Esophagus squamous epithelium (tissue), 5 donors: ENCODE measurements at places on chromosomes 1 and 21.

DNA sequence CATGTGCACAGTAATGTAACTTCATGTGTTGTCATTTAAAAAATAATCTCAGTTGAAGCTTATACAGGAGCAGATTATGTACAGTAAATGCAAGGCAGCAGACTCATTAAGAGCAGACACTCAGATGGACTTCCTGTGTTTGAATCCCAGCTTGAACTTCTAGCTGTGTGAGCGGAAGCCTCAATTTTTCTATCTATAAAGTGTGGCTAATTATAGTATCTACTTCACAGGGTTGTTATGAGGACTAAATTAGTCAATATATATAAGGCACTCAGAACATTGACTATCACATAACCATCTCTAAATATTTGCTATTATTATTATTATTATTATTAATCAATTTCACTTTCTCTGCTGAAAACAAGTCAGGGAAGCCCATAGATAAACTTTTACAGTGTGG lies 141.6 kb downstream of the ZP4 start:
- DNase-seq = no peak

DNA sequence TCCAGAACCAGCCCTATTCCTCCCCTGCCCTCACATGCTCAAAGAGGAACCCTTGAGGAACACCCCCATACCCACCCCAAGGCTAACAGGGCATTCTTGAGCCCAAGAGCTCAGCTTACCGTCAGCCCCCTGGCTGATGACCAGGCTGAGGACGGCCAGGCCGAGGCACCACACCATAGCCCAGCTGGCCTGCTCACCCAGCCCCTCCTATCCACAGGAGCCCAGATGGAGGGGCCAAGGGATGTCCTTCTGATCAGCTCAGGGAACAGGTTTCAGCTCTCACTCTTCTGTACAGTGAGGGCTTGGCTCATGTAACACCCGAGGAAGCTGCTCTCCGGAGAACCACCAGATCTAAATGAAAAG lies 2.2 kb downstream of the IGSF9 start:
- no peak for DNase-seq

DNA sequence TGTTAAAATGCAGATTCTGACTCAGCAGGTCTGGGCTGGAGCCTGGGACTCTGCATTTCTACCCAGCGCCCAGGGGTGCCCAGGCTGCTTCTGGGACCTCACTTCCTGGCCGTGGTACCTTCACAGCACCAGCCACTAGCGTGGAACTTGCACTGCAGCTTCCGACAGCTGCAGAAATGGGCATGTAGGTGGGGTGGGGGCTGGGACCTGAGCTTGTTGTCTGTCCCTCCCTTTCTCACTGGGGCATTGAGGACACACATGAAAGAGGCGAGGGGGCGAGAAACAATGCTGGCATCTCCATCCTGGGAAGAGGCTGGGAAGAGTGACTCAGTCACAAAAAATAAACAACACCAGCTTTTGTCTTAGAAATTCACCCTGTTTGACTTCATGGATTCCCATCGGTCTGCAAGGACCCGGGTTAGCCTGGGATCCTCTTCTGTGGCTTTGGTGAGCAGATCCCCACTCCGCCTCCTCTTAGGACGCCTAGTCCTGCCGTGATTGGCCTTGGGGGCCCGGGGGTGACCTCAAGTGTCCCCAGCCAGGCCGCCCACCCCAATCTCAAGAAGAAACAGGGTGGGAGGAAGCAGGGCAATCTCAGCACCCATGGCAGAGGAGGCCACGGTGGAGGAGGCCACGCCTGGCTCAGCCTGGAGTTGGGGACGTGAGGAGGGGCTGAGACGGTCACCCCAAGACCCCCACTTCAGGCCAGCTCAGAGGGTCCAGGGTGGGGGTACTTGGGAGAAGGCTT lies 29.9 kb upstream of the POFUT2 start:
- no peak for DNase-seq

DNA sequence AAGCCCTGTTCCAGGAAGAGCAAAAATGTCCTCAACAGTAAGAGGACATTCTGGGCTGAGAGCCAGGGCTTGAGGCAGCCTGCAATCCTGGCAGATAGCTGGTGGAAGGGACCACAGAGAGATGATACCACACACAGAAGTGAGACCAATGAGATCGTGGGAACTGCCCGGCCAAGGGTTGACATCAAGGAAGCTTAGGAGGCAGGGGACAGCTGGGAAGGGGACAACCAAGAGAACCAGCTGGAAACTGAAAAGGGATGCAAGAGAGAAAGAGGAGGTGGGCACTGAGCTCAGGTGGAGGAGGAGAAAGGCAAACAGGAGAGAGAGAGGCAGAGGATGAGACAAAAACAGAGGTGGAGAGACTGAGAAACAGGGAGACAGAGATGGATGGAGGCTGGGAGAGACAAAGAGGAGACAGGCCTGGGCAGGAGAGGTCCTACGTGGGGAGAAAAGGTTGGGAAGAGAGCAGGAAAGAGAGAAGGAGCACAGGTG lies 9.2 kb downstream of the PDZK1IP1 start:
- no peak for DNase-seq

DNA sequence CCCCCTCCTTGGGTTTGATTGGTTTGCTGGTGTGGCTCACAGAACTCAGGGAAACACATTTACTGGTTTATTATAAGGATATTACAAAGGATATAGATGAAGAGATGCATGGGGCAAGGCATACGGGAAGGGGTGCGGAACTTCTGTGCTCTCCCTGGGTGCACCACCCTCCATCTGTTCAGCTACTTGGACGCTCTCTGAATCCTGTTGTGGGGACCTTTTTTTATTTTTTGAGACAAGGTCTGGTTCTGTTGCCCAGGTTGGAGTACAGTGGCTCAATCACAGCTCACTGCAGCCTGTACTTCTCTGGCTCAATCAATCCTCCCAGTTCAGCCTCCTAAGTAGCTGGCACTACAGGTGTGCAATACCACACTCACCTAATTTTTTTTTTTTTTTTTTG lies 7.4 kb downstream of the LURAP1 start:
- DNase-seq = no peak

DNA sequence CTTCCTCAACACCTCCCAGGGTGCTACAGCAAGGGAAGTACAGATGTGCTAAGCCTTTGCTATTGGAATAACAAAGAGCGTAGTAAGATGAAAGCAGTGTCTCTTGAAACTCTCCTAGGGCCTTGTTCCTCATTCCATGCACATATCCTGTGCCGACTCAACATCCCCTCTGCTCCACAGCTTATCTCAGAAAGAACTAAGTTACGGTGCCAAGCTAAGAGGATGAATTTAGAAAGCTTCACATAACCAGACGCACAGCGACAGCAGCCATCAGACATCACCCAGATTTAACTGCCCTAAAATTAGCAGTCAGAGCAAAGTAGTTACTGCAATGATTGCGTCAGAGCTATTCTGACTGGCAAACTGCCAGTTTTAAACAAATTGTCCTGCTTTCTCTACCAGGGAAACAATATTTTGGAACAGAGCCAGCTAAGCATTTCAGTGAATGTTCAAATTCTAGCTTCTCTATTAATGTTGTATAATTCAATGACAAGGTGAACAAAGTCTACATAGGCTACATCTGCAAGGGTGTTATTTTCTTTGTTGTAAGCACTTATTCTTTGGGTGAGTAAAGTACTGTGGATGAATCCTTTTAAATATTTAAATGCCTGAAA lies 9.5 kb downstream of the SIPA1L2 start:
- no peak for DNase-seq

GRCh38 chr1:6301526-6301925 lies 40.6 kb upstream of the GPR153 start:
- no peak for DNase-seq

GRCh38 chr21:18253221-18253620 lies 8.6 kb downstream of the CHODL start:
- no peak for DNase-seq

DNA sequence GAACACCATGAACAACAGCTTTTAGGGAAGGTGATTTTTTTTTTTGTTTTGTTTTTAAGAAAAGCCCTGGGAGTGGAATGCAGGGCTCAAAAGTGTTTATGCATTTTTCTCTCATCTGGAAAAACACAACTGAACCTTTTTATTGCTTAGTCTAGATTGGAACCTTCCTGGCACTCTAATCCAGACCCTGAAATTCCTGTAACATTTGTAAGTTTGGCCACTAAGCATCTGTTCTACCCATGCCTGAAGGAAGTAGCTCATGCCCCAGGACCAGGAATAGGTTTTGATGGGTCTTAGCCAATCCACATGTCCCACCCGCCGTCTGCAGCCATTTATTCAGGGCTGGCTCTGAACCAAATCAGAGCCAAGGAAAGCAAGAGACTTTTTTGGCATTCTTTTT lies 39.7 kb upstream of the SLC2A1 start:
- no peak for DNase-seq

DNA sequence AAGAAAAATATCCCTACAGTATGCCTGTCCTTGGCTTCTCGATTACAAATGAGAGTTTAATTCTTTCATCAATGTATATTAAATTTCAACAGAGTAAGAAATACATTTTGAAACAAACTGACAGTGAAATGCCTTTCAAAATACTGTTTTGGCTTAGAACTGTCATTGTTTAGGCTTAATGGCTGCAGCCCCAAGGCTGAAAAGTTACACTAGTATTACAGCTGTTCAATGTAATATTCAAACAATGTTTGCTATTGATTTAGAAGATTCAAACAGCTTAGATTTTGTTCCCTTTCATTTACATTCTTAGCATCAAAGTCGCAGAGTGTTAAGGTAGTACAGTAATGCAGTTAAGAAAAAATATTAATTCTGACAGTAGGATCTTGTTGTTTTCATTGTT lies 882.9 kb upstream of the ADGRL2 start:
- no peak for DNase-seq

DNA sequence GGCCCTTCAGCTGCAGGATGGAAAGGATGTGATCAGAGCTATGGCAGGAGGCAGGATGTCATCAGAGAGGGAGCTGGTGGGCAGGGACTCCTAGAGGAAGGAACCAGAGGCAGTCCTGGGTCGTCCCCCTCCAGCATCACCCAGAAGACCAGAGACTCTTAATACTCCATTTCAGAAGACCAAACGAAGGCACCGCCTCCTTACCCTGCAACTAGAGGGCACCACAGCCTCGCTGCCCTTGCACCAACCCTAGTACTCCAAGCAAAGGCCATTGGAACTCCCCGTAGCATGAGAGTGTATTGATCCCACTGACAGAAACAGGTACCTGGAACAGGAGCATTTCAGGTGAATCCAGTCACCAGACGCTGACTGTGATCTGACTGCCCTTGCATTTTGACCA lies 598.1 kb downstream of the NPHP4 start:
- DNase-seq = no peak

GRCh38 chr1:229298887-229299503 lies 28.1 kb downstream of the RAB4A start:
- no peak for DNase-seq

DNA sequence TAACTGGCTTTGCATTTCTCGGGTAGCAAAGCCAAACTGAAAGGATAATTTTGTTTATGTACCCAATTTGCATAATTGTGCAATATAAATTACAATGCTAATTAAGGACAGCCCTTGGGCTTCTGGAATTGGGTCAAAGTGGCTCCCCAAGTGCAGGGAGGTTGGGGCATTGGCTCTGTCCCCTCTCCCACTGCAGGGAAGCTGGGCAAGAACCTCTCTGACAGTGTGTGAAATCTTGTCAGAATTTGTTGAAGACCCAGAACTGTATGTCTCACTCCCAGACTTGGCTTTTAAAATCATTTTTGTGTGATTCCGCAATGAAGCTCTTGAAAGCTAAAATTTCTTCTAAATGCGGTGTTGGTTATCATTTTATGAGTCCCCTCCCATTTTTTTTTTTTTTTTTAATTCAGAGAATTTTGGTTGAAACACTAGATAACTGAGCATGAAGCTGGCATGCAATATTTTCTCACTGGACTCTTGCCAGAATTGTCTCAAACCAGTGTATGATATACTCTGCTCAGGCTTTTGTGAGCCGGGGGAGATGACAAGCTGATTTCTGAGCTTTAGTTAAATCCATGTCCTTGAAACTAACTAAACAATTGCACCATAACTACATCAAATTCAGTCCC lies 878.9 kb upstream of the CXADR start:
- DNase-seq = no peak

- no peak for DNase-seq
Observed at GRCh38 chr1:99727575-99728185, 38.8 kb downstream of the FRRS1 start.

GRCh38 chr1:42831273-42831672 lies 14.1 kb upstream of the SVBP start:
- no peak for DNase-seq

- no peak for DNase-seq
Observed at GRCh38 chr21:15276243-15276642, 211.4 kb upstream of the NRIP1 start.

DNA sequence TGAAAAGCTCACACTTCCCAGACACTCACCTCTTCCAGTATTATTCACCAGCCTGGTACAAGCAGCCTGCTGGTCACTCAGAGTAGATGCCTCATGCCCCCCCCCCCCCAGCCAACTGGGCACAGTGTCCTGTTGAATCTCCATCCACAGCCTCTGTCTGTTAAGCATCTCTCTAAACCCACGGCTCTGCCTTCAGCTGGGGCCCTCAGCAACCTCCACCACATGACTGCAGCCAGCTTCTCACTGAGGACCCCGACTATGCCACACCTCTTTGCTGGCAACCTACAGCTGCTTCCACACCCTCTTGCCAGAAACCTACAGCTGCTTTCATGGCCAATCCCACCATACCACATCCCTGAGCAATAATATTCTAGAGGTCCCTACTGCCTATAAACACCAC lies 113.1 kb downstream of the RHOU start:
- no peak for DNase-seq

- no peak for DNase-seq
Observed at GRCh38 chr1:38791164-38791515, 68.4 kb downstream of the RRAGC start.

GRCh38 chr1:234134878-234135277 lies 230.4 kb downstream of the SLC35F3 start:
- DNase-seq = no peak

DNA sequence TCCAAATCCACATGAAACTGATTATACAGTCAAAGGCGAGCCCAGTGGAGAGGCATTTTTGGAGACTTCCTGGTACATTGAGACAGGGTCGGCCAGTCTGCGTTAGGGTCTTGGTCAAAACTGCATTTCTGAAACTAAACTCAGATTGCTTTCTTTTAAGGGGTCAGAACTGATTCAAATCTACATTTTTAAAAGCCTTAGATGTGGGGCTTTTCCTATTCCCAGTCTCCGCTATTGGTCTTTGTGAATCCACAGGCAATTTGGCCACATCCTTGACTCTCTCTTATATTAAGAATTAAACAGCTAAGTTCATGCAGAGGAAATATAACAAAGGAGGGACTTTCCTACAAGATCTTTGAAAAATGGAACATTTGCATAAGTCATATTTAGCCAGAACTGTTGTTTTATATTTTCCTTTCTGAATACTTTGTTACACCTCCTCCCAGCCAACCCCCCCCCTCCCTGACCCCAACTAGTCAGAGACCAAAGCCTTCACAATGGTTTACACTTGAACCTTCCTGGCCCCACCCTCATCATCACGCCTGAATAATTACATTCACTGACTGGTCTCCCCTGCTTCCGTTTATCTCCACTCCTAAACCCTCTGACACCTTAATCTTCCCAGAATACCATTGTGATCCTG lies 30.9 kb downstream of the SELL start:
- DNase-seq = peak; percentile 5

DNA sequence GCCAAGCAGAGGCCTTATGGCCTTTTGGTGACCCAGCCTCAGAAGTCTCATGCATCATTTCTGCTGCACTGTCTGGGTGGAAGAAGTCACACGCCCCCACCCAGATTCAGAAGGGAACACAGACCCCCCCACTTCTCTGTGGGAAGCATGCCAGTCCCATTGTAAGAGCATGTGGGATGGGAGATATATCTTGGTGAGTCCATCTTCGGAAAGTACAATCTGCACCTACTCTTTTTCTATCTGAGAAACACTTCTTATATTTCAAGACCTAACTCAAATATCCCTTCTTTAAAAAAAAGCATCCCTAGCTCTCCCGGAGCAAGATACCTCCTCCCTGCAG lies 159.6 kb upstream of the FGGY start:
- no peak for DNase-seq
